ENCODE measurements at places on chromosomes 1 and 21.

DNA sequence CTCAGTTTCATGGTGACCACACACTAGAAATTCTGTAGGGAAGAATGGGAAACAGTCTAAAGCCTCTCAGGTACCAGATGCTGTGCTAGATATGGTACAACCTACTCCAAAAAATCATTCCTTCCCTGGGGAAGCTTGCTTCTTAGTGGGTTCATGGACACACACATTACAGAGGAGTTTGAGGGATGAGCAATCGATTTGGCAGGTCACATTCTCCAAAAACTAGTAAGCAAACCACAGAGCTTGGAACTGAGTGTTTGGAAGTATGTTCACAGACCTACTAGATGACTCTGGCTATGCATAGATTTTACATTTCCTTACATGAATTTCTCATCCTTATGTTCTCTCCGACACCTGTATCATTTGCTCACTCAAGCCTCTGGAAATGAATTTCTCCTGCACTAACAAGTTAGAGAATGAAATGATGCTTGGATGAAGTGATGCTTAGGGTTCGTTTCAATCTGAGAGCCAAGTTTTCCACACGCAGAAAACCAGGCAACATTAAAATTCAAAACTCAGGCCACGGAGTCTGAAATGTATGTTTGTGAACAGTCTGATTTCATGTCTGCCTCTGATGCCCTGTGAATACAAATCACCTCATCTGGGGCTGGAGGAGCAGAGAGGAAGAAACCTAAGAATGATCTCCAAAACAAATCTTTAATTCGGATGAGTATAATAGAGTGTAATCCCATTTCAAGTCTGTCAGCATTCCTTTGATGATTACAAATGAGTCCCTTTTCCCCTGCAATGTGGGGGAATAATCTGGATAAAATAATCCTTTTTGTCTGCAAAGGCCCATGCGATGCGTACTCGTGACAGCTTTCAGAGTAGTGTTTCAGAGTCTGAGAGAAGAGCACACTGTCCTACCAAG, 11.0 kb downstream of the EVA1C start:
- DNase-seq: no peak

- DNase-seq: no peak
Observed at GRCh38 chr1:58365328-58365727, 181.2 kb downstream of the OMA1 start.

DNA sequence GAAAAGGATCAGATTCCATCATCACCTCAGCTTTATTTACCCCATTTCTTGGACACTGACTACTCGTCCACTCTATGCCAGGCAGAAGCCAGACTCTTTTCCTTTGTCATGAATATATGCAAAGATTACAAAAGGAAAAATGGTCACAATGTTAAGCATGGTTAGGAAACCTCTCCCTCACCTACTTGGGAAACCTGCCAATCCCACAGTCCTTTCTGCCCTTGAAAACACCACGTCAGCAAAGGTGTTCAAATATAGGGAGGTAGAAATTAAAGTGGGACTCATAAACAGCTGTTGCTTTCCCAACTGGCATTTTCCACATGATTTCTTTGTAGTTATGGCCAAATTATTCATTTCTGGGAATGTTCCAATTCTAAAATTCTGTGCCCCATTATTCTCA, 16.2 kb upstream of the ATP13A2 start:
- no peak for DNase-seq

- no peak for DNase-seq
Observed at GRCh38 chr1:11107599-11107998, 7.9 kb upstream of the EXOSC10 start.

- no peak for DNase-seq
Observed at GRCh38 chr1:187909382-187909781, 1080.6 kb downstream of the PLA2G4A start.

- DNase-seq: peak; percentile 76
Observed at GRCh38 chr1:223742856-223743517, 30.6 kb downstream of the CAPN2 start.

DNA sequence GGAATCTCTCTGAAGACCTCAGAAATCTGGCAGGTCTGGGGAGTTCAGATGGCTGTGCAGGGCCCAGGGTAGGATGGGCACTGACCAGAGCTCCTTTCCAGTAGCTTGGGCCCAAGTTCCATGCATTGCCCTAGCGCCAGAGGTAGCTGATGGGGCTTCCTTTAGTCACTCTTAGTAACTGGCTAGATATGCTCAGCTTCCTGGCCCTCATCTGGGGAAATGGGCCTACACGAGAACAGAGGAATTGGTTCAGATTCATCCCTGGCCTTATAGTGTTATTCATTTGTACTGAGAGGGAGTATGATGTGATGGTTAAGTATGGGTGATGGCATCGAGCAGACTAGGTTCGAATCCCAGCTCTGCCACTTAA, 15.5 kb upstream of the PSMB2 start:
- no peak for DNase-seq

GRCh38 chr1:39839651-39840050, 43.7 kb downstream of the TRIT1 start:
- no peak for DNase-seq

DNA sequence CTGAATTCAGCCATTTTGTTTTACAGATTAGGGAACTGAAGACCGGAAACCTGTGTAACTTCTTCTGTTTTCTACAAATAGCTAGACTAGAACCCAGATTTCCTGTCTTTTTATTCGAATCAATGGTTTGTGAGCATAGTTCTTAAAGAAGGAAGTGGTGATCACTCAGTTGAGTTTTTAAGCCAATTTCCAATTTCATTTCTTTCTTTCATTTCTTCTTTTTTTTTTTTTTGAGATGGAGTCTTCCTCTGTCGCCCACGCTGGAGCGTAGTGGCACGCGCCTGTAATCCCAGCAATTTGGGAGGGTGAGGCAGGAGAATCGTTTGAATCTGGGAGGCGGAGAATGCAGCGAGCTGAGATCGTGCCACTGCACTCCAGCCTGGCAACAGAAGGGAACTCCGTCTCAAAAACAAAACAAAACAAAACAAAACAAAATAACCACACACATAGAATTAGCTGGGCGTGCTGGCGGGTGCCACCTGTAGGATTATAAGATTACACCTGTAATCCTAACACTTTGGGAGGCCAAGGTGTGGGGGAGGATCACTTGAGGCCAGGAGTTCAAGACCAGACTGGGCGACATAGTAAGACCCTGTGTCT, 3.0 kb upstream of the MDM4 start:
- DNase-seq: no peak

DNA sequence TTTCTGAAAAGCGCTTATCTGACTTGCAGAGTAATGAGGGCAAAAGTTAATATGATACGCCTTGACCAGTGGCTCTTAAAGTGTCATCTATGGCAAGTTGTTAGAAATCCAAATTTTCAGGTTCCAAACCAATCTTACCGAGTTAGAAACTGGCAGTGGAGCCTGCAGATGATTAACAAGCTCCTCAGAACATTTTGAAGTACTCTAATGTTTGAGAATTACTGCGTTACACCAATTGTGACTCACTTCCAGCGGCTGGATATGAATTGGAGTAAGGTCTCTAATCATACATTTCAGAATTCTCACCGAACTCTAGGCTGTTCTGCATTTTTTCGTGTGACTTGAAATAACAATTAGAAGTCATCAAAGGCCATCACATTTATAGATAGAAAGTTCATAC, 73.5 kb upstream of the TMPRSS15 start:
- DNase-seq: no peak

GRCh38 chr21:19864476-19864875, 1133.7 kb upstream of the NCAM2 start:
- no peak for DNase-seq

DNA sequence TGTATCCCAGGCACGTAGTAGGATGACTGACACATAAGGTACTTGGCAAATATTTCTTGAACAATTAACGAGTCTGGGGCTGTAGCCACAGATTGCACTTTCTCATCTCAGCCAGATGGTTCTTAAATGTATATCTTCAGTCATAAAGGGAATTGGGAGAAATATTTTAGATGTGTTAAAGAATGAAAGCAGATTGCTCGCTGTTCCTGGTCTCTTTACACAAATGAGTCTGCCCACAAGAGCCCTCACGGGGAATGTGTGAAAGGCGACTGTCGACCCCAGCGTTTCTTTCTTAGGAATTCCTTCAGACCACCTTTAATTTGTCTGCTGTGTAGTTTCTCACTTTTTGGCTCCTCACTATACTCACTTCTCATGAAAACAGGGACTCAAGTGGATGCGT, 725 bp downstream of the MT1HL1 start:
- DNase-seq: no peak

DNA sequence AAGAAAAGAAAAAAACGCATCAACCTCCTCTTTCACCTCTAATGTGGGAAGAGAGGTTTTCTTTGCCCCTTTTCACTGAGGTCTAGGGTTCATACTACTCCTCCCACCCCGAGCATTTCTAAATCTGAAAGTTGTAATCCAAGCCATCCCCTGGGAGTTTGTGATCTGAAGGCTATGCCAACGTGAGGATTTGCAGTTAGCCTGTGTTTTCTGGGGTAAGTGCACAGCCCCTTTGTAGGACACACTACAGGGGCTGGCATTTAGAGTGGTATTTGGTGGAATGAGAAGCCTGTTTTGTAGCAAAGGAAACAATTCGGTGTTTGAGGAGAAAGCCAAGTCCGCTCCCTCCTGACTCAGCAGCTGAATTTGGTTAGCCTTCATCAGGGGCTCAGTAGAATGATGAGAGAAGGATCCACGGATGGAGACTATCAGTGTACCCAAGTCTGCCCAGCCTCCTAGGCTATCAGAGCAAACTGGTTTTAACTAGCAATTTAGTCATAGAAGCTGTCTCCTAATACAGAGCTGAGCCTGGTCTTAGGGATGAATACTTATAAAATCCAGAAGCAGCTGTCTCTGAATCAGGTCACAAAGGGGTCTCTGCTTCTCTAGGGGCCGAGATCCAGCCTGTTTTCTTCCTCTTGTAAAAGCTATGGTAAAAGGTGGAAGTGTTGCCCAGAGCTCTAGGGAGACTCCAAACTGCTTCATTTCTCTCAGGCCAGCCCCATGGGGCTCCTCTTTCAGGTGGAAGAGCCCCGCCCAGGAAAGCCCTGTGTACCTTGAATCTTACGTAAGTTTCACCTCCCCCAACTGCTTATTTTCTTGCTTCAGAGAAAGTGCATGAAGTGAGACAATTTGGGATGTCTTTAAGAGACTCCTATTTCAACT, 2.1 kb downstream of the PCP4L1 start:
- no peak for DNase-seq

GRCh38 chr1:110948038-110948810, 15.5 kb downstream of the LRIF1 start:
- DNase-seq: no peak

DNA sequence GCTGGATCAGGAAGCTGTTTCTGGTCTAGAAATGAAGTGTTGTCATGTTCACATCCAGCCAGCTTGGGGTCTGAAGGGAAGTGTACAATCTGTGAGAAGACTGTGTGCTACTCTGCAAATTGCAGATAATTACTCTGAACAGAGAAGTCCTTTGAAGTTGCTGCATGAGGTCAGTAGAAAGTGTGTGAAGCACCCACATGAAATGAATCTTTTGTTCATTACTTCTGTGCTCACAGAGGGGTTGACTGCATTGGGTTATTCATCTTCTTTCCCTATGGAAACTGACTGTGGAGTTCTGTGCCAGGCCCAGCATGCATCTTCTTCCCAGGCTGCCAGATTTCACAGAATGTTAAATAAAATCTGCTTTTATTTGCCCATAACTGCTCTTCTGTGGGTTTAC, 47.1 kb downstream of the CTH start:
- DNase-seq: no peak

DNA sequence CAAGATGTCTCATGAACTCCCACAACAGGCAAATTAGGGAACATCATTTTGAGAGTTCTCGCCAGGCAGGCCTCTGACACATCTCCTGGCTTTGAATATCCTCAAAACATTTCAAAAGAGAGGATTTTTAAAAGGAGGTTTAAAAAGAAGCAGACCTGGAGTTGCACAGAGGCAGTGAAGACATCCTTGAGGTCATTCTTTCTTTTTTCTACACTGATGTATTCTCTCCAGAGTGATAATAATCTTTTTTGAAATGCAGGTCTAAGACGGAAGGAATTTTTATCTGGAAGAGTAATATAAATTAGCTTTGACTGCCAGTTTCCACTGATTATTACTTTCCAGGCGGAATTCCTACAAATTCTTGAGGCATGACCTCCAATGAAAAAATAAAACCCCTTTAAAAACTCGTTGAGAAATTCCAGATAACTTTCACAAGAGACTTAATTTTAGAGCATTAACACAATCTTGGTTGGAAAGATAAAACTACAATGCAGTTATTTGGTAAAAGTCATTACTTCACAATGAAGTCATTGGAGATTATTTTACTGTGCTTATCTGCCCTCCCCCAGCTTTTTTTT, 125.0 kb downstream of the LYPLAL1 start:
- DNase-seq: no peak

DNA sequence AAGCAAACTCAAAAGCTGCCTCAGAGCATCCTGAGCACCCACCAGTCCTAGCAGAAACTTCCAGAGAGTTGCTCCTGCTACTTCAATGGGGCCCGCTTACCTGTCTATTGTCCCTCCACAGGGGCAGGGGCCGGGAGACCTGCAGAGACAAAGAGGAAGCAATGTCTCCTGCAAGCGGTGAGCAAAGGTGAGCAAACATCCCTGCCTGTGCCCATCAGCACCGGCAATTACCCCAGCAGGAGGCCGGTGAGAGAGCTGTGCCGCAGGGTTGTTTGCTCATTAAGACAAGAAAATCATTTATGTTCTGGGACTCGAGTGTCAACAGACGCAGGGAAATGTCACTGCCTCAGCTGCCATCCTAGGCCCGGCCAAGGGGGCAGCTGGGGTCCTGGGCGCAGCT, 53.8 kb upstream of the TARDBP start:
- no peak for DNase-seq

DNA sequence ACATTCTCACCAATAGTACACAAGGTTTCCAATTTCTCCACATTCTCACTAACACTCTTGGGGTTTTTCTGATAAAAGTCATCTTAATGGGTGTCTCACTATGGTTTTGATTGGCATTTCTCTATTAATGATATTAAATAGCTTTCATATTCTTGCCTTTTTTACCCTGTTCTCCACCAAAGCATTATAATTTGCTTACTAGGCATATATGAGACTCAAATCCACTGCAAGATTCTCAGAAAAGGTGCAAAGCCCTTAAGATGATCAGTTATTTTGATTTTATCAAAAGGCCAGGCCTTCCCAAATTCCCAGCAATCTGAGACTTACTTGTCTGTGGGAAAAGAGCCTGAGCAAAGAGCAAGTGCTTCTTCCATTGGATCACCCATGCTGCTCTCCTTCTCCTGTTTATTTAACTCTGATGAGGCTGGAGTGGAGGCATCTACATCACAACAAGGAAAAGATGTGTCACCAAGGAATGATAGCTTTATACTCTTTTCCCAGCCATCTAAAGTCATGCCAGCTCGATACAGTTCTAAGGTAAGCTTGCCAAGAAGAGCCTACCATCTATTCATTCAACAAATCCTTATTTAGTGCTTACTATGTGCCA, 24.6 kb downstream of the CLSPN start:
- no peak for DNase-seq
